Cerebellar nuclear complex (tissue), 1 donor: ENCODE measurements at places on chromosomes 6 and 20.

DNA sequence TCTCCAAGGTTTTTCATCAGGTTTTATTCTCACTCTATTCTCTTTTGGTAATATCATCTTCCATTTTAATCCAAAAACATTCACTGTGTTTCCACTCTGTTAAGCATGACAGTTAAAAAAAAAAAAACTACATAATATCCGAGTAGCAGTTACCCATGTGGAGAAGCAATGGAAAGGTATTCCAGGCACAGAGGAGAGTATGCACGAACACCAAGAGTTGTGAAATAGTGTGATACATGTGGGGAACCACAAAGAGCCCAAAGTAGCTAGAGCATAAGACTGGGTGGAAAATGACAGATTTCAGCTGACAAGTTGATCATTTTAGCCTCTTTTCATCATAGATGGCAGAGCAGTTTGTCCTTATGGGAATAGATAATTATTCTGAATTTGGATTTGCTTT lies 19.9 kb upstream of the FBXL4 start:
- DNase-seq = no peak

DNA sequence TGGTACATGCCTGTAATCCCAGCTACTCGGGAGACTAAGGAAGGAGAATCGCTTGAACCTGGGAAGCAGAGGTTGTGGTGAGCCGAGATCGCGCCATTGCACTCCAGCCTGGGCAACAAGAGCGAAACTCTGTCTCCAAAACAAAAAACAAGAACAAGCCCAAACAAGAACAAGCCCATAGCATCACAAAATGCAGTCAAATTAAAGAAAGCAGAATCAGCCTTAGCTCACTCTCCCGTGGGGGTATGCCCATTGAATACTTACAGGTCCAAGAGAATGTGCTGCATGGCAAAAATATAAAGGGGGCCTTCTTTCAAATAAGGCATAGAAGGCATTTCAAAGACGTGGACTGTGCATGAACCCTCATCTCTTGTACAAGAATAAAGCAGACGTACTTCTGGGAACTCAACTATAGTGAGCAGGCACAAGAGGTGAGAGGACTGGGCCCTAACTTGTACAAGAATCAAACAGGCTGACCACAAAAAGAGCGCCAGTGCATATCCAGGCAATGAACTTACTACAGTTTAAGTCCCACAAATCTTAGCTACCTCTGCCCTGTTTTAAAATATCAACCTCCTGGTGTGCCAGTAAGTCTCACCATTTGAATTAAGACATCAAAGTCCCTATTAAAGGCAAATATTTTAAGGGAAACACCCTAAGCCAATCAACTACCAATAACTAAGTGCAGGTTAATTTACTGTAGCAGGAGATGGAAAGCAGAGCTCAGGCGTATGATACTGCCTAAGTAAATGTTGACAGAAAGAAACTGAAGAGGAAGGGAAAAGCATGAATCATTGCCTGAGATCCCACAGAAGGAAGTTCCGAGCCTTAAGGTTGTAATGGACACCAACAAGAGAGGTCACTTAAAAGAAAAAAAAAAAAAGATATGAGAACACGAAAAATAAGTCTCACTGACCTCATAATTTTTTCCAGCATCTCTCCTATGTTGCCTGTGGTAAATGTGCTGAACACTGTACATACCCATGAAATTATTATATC lies 37.4 kb downstream of the TOMM6 start:
- DNase-seq = no peak

GRCh38 chr6:66599541-66599940 lies 892.5 kb upstream of the EYS start:
- DNase-seq = no peak

GRCh38 chr20:49515586-49515985 lies 33.1 kb upstream of the KCNB1 start:
- no peak for DNase-seq

DNA sequence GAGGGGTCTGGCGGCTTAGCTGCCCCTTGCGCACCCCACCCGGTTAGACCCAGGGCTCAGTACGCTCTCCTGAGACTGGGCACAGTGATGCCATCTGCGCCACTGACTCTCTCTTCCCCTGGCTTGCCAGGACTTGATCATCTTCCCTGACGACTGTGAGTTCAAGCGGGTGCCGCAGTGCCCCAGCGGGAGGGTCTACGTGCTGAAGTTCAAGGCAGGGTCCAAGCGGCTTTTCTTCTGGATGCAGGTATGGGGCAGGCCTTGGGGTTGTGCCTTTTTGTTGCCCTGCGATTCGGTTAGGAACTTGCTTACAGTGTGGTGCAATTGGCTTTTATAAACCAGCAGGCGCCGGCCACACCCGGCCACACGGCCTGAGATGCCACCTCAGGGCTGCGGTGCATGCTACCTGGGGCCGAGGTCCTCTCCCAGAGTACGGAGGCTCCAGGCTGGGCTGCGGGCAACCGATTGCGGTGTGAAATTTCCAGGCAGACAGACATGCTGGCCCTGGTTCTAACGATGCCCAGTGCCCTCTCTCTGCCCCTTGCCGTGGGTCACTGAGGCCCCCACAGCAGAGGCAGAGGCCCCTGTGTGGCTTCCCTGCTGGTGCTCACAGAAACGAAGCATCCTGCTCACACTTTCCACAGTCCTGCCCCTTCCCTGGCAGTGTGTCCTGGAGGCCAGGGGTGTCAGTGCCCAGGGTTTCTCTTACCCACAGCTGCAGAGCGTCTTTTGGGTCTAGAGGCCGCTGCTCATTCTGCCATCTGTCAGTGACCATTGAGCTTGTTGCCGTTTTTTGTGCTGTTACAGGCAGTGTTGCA lies 1.7 kb downstream of the ADRM1 start:
- DNase-seq = no peak

DNA sequence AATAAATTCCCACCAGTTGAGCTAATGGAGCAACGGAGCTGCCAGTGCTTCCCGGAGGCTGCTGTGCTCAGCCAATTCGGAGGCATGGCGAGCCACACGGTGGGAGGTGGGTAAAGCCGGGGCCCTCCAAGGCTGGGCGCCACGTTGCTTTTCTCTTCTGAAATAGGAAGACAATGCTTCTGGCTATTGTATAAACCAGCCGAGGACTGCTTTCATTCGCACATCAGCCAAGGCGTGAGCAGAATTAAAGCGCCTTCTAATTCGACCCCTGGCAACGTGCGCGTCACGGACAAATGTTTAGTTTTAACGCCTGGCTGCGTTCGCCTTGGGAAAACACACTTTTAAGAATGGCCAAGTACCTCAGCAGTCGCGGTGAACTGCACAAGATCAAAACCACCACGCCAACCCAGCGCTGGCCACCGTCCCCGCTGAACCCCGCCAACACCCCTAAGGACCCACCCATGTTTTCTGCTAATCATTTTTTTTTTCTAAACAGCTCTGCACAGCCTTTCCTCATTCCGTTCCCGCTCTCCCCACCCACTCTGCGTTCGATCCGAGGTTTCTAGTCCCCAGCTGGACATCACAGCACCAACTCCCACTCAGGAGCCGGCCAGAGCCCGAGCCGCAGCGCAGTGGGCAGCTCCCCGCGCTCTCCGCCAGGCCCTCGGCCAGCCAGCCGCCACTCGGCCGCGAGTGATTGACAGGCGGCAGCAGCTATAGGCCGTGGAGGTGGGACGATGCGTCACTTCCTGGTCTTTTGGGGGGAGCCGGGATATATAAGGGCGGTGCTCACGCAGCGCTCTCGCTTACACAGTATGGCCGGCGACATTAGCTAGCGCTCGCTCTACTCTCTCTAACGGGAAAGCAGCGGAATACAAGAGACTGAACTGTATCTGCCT lies at the start of gene AMD1:
AMD1 (plus strand) TSS at position 805 of the 899 bp plus-strand sequence. CDS start 321 bp downstream, outside the sequence.
- peak; percentile 92 for DNase-seq

- no peak for DNase-seq
Observed at GRCh38 chr6:123965894-123966293, 162.2 kb downstream of the NKAIN2 start.

GRCh38 chr6:100456141-100456907 lies 8.4 kb downstream of the SIM1 start:
- DNase-seq = no peak

DNA sequence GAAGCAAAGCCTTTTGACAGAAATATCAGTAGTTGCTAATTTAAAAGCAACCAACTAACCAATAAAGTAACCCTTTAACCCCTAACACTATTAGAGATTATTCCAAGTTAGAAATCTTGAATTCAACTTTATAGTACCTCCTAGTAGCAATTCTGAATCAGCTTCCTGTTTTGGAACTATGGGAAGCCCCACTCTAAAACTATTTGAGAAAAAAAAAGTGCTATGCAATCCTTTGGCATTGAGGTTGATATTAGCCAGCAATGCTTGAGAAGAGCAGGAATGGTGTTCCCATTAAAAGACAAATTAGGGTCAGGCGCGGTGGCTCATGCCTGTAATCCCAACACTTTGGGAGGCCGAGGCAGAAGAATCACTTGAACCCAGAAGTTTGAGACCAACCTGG lies 306.2 kb upstream of the ZFP64 start:
- no peak for DNase-seq

DNA sequence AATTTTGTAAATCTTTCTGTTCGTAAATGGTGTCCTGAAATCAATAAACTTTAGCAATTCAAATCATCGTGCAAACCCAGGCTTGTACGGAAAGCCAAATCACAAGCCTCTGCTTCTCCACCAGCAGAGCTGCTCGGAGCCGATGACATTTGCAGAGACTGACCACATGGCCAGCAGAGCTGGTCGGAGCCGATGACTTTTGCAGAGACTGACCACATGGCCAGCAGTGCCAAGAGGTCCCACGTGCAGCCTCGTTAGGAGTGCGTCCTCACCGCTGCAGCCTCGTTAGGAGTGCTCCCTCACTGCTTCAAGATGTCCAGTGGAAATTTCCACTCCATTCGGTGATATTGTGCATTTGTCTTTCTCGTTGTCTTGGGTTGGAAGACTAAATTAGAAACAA lies 28.5 kb downstream of the SMOC2 start:
- no peak for DNase-seq

- no peak for DNase-seq
Observed at GRCh38 chr6:19902201-19902600, 65.0 kb downstream of the ID4 start.
